ENCODE measurements at places on chromosomes 12 and 14.

- DNase-seq = no peak
- H3K36me3 ChIP-seq = no peaks in the 10 kb centered on the region
- no peaks in the 10 kb centered on the region for H3K4me1 ChIP-seq
- peaks cover 11% of the 10 kb centered on the region for H3K27me3 ChIP-seq
- H3K27ac ChIP-seq = no peak overlapping the region
Observed at GRCh38 chr12:66014818-66015217, 115.7 kb downstream of the LLPH start.

DNA sequence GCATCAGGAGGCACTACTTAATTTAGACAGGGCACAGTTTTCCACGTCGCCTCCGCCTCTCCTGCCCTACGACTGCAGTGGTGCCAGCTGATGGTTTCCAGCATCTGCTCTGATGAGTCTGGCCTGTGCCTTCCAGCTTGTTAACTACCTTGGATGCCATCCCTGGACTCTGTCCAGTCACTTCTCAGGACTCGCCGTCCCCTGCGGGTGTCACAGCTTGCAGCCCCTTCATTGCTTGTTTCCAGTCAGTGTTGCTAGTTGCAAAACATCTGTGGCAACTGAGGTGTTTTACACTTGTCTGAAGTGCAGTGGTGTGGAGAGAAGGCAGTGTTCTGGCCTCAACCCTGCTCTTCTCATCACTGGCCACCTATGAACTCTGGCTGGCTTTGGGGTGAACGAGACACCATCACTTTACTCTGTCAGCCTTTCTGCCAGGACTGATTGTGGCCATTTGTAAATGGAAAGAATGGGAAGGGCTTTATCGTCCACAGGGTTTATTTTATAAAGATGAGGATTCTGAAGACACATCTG is 8.3 kb downstream of the ADGRD1 start:
- H3K27me3 ChIP-seq = peaks cover 2% of the 10 kb centered on the region
- H3K4me1 ChIP-seq = no peaks in the 10 kb centered on the region
- H3K4me3 ChIP-seq = no peak overlapping the region
- H3K36me3 ChIP-seq = no peaks in the 10 kb centered on the region
- no peak overlapping the region for H3K27ac ChIP-seq

DNA sequence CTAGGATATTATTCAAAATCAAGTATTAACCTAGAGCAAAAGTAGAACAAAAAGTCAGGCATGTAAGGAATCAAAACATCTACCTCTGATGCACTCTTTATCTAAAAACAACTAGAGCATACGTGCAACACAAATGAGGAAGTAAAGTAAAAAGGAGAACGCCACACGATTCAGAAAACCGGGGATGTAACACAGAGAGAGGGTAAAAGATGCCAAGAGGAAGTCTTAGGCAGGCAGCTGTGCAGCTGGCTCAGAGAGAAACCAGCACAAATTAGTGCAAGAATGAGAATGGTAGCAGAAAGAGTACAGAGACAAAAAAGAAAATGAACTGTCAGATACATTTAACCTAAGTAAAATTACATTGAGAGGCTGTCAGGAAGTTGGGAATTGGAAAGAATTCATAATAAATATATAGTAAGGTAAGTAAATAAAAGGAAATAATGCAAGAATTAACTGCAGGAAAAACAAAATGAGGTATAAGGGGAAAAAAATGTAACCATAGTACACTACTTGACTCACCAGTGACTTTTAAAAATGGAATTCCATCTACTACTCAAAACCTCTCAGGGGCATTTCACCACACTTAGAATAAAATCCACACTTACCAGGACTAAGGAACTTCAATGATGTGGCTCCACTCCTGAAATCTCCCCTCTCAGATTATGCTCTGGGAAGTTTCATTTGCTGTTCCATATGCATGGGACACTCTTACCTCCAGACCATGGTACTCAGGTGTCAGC is 17.1 kb downstream of the BCAT1 start:
- H3K4me3 ChIP-seq = no peak overlapping the region
- H3K27me3 ChIP-seq = peaks cover 18% of the 10 kb centered on the region

GRCh38 chr14:91454580-91454979 is 37.0 kb upstream of the CCDC88C start:
- H3K27ac ChIP-seq = no peak overlapping the region
- no peak for DNase-seq

DNA sequence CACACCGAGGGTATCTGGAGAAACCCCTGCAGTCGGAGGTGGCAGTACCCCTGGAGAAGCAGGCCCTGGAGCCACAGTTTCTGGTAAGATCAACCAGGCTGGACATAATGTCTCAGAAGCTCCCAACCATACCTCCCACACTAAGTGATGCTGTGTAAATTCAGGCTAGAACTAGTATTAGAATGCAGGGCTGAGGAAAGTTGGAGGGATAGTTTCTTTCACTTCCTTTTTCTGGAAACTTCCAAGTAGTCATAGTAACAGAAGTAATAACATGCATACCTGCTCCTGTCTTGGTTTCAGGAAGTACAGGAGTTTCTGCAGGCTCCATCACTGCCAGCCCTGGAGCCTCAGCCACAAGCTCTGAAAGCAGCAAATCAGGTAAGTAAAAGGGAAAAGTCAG is 228.1 kb upstream of the CNTN1 start:
- no peak for DNase-seq
- no peak overlapping the region for H3K27ac ChIP-seq
- H3K4me1 ChIP-seq = no peaks in the 10 kb centered on the region
- H3K27me3 ChIP-seq = no peaks in the 10 kb centered on the region
- H3K36me3 ChIP-seq = no peaks in the 10 kb centered on the region

GRCh38 chr12:26461776-26462175 is 266.4 kb downstream of the SSPN start:
- H3K27ac ChIP-seq = no peak overlapping the region
- H3K36me3 ChIP-seq = peaks cover 14% of the 10 kb centered on the region
- peaks cover 8% of the 10 kb centered on the region for H3K4me1 ChIP-seq
- no peaks in the 10 kb centered on the region for H3K27me3 ChIP-seq
- DNase-seq = no peak
